Brain microvascular endothelial cell (primary cell): ENCODE measurements at places on chromosomes 3 and 15.

GRCh38 chr3:196327405-196327804 is 9.4 kb upstream of the DYNLT2B start:
- no peak for DNase-seq

DNA sequence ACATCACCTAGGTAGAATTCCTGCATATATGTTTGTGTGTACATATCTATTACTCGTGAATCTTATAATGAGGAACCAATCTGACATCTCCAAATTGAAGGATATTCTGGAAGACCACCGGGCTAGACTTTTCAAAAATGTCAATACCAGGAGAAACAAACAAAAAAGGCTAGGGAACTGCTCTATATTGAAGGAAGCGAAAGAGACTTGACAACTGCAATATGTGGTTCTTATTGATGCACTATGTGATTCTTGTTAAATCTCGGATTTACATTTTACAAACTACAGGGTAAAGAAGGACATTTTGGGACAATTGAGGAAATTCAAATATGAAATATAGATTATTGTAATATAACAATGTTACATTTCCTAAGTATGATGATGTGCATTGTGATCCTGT is 137.5 kb upstream of the CCDC54 start:
- no peak for DNase-seq

DNA sequence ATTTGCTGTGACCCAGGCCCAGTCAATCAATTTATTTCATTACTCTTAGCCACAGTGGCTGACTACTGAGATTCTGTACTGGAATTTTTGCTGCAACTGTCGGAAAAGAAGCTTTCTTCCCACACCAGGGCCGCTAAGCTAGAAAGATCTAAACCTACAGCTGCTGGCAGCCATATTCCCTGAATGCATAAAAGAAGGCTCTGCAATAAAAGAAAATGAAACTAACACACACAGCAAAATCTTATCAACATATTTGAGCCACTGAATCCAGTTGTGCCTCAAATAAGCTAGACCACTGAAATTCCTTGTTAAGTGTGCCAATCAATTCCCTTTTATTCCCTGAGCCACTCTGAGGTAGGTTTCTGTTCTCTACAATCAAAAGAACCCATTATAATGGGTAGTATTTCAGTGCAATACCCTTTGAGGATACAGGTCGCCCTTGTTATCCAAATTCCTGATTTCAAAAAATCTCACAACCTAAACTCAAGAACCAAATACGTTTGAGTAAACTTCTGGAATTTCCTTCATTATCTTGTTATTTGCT is 60.3 kb downstream of the MYO9A start:
- DNase-seq, result no peak

DNA sequence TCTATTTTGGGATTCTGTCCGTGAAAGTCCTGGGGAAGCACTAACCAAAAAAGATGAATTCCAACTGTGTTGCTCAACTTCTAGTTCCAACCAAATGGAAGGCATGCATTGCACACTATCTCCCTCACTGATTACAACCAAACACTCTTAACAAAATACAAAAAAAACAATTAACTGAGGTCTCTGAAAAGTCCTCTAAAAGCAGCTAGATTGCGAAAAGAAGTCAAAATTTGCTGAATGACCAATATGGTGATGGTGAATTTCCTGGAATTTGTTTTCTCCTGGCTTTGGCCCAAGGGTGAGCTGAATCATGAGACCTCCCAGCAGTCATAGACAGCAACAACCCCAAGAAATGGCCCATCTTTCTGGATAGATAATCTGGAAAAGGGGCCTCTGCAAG is 28.3 kb downstream of the CYP19A1 start:
- no peak for DNase-seq

- no peak for DNase-seq
Measured at GRCh38 chr3:30017901-30018300, 588.5 kb upstream of the TGFBR2 start.

DNA sequence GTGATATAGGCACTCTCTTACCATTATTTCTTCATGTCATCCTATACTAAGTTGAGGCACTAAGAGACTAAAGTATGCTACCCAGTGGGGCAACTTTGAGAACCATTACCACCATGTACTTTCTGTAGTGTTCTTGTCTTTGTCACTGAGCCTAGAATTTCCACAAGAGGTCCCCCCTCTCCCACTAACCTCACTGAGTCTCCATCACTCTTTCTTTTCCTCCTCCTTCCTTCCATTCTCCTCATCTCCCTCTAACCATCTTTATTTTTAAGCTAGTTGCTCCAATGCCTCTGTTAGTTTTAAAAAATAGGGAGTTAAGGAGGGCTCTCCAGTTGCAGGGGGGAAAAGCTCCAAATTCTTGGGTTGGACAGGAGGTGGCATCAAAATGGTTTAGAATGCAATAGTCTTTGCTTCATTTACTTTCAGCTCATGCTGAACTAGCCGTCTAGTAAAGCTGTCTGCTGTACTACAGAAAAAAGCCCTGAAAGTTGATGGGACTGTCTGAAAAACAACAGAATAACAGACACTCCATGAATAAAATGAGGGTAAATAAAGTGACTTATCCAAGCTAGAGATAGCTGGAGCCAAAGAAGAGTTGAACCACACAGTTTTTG is 85.1 kb upstream of the MYRIP start:
- no peak for DNase-seq

DNA sequence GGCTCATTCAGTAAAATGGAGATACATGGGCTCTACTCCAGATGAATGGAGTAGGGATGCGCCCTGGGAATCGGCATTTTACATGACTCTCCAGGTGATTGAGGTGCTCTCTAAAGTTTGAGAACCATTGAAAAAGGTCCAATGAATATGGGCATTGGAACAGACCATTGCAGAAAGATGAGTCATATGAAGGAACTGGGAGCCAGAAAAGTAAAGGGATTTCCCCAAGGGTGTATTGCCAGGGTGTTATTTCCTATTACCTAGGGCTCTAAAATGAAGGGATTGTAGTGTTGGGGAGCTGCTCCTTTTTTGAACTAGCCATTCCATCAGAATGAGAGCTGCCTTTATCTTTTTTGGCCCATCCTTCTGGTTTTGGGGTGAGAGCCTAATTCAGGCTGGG is 21.7 kb downstream of the CLDN11 start:
- no peak for DNase-seq

DNA sequence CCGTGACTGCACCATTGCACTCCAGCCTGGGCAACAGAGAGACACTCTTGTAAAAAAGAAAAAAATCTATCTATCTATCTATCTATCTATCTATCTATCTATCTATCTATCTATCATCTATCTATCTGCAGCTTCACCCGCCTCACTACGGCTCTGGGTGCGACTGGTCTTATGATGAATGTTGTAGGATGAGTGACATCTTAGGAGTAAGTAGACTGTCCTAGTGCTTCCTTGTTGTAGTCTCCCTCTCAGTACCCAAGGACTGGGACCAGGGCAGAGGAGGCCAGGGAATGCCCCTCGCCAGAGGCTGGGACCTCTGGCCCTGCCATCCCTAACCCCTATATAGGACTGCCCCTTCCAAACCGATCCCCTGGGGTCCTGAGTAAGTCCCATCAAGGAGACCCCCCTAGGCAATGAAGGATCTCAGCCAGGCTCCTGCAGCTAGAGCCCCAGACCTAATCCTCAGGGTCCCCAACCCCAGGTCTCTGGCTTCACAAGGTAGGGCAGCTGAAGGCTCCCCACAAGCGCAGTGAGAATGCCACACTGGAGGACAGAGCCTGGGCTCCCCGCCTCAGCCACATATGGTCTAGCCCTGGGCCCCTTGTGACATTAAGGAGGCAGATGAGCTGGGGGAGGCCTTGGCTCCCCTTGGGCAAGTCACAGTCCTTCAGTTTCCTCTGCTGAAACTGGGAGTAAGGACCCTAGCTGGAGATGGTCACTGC is 879 bp upstream of the SEC13 start:
- no peak for DNase-seq

- peak; percentile 82 for DNase-seq
Measured at GRCh38 chr3:42067326-42067725, 23.8 kb upstream of the TRAK1 start.

- no peak for DNase-seq
Measured at GRCh38 chr3:79461129-79461792, 306.5 kb downstream of the ROBO1 start.

- no peak for DNase-seq
Measured at GRCh38 chr3:8499181-8499611, 2.4 kb upstream of the LMCD1 start.

DNA sequence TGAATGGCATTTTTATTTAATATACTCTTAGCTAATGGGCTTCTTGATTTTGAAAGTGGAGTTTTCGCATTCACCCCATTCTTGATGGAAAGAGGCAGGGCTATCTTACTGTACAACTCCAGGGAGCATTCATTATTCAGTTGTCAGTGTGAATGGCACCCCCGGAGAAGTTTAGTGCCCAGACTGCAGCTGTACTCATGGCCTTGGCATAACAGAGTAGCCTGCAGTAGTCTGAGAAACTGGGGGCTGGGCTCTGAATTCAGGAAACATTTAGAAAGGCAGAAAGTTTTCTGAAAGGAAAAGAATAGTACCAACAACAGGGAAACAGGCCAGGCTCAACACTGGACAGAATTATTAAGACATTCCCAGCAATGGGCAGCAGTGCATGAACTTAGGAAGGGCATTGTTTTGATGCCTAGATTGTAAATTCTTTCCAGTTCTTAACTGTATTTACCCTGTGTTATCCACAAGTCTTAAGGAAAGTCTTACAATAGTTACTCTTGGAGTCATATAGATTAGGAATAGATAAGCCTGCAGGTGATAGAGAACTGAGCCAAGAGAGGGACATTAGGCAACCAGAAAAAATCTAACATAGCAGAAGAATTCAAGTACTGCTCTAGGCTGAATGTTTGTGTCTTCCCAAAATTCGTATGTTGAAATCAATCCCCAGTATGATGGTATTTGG is 44.4 kb downstream of the TIPARP start:
- DNase-seq, result peak; percentile 10

- no peak for DNase-seq
Measured at GRCh38 chr3:55636300-55637195, 149.4 kb upstream of the WNT5A start.

GRCh38 chr15:87633525-87633924 is 623.0 kb downstream of the NTRK3 start:
- no peak for DNase-seq

- peak; percentile 12 for DNase-seq
Measured at GRCh38 chr3:184005941-184006507, 11.7 kb downstream of the ABCC5 start.

- no peak for DNase-seq
Measured at GRCh38 chr15:74791667-74792066, 9.8 kb downstream of the CSK start.

GRCh38 chr15:90838139-90838538 is 30.2 kb upstream of the FURIN start:
- DNase-seq, result no peak

DNA sequence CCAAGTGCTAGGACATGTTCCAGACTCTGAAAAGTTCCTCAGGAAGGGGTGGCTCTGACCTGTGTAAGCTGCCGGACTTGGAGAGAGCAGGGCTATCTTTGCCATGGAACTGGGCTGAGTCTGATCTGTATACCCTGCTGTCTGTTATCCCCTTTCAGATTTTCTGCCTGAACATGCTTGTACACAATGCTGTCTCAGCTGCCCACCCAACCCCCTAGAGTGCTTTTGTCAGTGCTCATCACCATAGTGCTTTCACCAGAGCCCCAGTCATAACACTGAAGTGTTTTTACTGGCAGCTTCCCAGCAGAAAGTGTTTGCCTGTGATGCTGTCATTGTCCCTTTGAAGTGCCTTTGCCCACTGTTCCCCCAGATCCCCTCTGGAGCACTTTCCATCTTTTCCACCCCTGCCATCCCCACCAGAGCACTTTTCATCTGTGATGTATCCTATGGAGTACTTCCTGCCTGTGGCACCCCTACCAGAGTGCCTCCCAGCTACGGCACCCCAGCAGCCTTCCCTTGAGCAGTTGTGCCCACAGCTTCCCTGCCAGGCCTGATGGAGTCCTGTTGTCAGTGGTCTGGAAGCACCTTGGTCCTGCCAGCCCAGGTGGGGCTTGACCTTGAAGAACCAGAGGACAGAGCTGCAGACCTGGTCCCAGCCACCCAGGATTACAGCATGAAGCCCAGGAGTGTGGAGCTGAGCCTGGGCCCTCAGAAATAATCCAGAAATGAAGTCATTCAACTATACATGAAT is 397.7 kb downstream of the DIPK2A start:
- DNase-seq, result peak; percentile 55

DNA sequence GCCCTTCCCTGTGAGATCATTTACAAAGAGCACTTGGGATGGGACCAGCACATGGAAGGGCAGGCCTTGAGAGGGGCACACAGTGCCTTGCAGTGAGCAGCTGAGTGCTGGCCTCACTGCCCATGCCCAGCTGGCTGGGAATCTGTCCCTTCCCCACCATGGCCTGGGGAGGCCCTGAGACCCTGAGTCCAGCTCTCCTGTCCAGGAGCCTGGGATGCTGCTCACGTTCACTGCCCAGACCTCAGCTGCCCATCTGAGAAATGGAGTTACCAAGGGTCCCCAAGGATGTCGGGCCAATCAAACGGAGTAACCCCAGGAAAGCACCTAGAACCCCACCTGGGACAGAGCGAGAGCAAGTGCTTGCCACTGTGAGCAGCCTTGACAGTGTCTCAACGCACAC is 35.6 kb downstream of the WNT7A start:
- DNase-seq, result no peak

GRCh38 chr15:48493084-48493762 is 152.3 kb downstream of the FBN1 start:
- peak; percentile 82 for DNase-seq

DNA sequence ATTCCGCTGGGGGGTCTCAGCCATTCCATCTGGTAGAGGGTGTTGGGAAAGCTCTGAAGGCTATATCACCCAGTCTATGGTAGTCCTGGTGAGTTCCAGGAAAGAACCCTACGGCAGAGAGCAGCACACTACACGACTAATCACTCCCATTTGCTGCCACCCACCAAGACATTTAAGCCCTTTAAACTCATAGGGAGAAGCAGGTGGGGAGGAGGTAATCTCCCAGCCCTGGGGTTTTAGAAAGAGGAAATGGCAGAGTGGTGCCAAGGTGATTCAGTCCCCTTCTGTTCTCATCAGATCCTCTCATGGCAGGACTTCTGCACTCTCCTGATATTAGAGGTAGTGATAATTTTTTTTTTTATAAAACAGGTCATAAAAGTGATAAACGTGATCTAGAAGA is 10.6 kb upstream of the VWA5B2 start:
- no peak for DNase-seq

- DNase-seq, result peak; percentile 85
Measured at GRCh38 chr3:124986192-124987143, 51.9 kb upstream of the MUC13 start.

- no peak for DNase-seq
Measured at GRCh38 chr15:49877117-49877872, 241.7 kb downstream of the ATP8B4 start.

DNA sequence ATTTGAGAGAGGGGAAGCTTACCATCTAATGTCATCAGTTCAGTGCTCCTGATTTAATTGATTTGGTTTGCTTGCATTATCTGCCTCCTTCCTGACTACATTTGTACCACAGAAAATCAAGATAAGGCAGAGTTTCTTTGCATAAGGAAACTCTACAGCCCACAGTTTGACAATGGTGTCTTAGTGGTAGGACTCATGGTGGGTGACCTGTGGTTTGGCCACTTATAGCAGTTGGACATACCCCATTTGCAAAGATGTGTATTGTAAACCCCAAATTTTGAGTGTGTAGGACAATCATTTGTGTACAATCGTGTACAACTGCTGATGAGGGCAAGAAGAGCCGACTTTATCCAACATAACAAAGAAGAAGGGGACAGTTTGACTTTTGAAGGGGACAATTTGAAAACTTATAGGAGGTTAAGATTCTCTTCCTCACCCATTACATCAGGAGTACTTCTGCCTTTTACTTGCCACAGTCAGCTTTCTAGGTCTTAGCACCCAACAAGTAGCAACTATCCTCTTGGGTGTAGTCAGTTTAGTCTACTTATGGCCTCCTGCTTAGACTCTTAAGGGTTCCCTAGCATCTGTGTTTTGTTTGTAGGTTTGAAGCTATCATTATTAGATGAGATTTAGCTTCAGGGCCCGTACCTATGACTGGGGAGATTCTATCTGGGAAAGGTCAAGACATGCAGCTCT is 6.2 kb downstream of the TGFBR2 start:
- no peak for DNase-seq
